ENCODE measurements at places on chromosomes 7 and 10.

DNA sequence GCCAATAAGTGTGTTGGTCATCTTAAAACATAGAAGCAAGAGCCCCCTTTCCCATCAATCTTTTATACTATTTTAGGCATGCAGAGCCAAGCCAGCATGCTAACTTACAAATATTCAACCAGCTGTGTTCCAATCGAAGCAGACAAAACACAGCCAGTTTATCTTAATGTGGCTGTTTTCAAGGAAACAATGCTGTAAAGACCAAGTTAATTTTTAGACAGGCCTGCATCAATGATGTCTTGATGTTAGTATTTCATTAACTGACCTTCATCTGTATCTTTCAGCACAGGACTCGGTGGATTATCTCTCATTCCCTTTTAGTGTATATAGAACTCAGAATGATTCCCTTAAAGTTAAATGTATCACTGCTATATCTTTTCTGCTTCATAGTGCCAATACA, 262.0 kb upstream of the ZWINT start:
- no peak for DNase-seq

- DNase-seq: no peak
Measured at GRCh38 chr7:69956541-69956940, 358.3 kb downstream of the AUTS2 start.

- DNase-seq: no peak
Measured at GRCh38 chr10:101238732-101239105, 9.5 kb upstream of the LBX1 start.

GRCh38 chr7:40437936-40438634, 303.3 kb downstream of the SUGCT start:
- no peak for DNase-seq

DNA sequence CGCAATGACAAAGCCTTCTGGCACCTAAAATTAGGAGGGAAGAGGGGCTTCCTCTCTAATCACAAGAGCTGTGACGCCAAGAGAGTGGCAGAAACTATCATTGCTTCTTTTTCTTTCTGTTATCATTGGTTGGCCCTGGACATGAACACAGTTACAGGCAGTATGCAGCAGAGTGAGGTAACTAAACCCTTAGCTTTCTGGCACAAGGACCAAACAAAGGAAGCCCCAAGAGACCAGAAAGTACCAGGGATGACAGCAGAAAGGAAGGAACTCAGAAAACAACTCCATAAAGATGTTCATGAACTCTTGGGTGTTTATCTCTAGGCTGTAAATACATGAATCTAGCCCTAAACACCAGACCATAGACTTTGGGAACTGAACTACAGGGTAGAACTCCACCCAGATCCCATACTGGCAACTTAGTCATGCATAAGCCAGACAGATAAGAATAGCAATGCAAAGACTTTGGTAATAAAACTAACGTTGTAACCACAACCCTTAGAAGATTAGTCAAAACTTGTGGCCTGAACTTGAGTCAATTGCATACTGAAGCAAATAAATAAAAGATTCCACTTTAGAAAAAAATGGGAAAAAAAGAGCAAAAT, 195.7 kb upstream of the PTN start:
- no peak for DNase-seq

- no peak for DNase-seq
Measured at GRCh38 chr7:106870983-106871410, 5.9 kb downstream of the PIK3CG start.

GRCh38 chr10:30111340-30112022, 52.1 kb upstream of the JCAD start:
- no peak for DNase-seq

- DNase-seq: peak; percentile 56
Measured at GRCh38 chr10:100872034-100872791, 40.5 kb upstream of the SLF2 start.

DNA sequence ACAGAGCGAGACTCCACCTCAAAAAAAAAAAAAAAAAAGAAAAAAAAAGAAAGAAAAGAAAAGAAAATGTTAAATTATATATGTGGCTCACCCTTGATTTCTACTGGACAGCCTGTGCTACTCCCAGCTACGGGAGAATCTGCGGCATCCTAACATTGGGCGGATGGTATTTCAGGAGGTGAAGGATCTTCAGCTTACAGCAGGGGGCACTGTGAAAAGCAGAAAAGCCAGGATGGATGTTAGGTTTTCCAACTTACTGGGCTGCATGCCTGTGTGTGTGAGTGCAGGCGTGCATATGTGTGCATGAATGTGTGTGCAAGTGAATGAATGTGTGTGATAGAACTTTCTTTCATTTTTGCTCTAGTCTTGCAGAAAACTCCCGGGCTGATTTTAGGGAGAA, 1066.5 kb downstream of the TYW1 start:
- no peak for DNase-seq

GRCh38 chr7:130823060-130823459, 89.1 kb upstream of the KLF14 start:
- no peak for DNase-seq

DNA sequence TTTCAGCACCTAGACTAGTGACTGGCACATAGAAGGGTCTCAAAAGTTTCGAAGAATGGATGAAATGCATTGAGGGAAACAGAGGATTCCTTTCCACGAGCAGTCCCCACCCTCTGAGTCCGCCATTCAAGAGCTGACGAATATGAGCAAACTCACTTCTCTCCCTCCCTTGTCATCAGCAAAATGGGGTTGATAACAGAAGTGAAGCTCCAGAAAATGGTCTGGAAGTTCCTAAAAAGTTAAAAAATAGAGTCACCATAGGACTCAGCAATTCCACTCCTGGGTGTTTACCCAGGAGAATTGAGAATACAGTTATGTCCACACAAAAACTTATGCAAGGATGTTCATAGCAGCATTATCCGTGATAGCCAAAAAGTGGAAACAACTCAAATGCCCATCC, 25.0 kb upstream of the SRGN start:
- DNase-seq: no peak

DNA sequence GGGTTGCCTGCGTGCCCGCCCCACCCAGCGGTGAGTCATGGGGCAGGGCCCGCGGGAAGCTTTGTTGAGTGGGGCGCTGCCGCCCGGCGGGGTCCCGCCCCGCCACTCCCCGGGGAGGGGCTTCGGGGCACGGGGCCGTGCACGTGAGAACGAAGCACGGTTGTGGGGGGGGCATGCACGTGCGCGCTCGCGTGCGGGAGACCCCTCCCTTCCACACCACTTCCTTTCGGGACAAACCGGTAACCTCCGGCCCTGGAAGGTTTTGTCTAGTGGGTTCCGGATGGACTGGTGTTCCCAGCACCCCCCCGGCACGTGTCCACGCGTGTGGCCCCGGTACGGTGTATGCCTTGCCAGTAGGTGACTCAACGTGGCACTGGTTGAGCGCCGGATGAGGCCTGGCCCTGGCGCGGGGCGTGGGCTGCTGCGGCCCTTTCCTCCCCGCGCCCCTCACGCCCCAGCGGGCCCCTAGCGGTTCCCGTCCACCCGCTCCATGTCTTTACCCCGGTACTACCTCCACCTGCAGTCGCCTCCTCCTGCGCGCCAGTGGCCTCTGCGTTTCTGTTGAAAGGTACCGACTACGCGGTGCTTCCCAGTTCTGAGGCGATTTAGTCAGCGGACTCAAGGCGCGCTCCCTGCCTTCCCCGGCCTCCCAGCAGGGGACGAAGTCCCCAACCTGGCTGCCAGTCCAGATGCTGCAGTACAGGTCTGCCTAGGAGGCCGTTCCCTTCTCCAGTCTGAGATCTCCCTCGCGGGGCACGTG, 3.1 kb downstream of the ADIRF start:
- DNase-seq: peak; percentile 67

DNA sequence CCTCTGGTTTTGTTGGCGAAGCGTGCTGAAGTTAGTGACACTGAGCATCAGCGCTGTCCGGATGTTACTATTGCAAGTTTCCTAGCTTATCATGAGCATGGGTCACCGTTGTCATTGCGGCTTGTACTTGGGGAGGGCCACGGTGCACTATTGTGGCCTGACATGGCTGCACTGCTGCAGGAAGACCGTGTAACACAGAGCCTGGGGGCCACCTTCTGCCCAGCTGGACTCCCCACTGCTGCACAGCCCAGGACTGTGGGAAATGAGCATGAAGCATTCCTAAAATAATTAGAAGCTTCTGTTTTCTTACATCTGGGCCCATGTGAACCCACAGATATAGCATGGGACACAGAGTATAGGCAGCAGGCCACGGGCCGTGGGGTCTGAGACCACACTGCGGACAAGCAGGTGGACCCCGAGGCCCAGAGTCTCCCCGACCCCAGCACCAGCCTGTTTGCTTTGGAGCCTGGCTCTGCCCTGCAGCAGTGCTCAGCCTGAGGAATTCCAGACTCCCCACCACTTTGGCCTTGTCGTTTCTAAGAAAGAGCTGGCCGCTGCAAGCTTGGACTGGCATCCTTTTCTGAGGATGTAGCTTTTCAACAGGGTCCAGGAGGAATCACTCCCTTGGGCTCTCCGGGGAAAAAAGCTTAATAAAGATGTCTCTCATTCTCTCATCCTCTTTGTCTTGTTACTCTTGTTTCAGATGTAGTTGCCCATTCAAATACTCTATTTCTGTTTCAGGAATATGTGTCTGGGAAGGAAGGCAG, 179.2 kb downstream of the CCDC3 start:
- DNase-seq: no peak

- DNase-seq: no peak
Measured at GRCh38 chr7:15086131-15086611, 183.6 kb upstream of the DGKB start.

GRCh38 chr7:32779167-32779566, 112.4 kb downstream of the KBTBD2 start:
- no peak for DNase-seq

DNA sequence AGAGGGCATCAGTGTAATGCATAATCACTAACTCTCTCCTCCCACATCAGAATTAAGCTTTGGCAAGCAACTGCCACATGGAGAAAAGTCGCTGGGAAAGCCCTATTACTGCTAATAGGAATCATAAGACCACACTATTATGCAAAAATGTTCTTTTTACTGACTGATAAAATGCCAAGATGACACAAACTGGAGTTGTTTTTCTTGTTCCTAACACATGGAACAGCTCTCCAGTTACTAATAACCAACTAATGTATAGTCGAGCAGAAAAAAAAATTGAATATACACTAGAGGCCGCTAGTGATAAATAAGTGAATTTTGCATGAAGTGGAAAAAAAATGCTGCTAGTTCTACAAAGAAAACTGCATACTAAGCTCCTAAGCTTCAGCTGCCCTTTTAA, 165.6 kb downstream of the TPK1 start:
- no peak for DNase-seq

GRCh38 chr10:34437906-34438305, 377.2 kb downstream of the PARD3 start:
- no peak for DNase-seq

DNA sequence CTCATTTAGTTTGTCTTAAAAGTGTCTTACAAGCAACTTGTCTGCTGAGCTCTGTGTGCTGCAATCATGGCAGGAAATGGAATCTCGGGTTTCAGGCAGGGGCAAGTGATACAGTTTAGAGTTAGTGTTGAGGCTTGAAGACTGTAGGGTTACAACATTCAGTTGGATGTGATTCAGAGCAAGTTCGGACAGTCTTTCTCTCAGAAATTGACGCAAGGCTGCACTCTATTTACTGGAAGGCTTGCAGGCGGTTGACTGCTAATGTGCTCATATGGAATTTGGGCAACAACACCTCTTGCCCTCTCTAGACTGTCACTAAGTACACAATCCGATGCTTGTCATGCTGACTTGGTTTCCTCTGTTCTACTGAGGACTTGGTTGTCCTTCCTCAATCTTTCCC, 161.7 kb upstream of the BMPER start:
- DNase-seq: no peak

DNA sequence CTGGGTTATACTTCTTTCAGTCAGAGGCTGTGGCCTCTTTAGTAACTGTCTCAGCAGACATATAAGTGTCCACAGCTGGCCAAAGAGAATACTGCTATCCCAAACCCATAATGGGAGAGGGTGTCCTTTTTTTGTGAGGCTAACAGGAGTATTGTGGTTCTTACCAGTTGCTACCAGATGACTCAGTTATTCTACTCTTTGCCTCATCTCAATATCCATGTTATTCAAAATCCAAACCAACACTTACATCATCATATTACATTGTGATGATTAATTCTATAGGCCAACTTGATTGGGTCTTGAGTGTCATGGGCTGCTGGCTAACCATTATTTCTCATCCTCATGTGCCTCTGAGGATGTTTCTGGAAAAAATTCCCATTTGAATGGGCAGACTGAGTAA, 120.9 kb downstream of the TMEM168 start:
- no peak for DNase-seq

- DNase-seq: no peak
Measured at GRCh38 chr10:24891823-24892222, 60.6 kb downstream of the PRTFDC1 start.

DNA sequence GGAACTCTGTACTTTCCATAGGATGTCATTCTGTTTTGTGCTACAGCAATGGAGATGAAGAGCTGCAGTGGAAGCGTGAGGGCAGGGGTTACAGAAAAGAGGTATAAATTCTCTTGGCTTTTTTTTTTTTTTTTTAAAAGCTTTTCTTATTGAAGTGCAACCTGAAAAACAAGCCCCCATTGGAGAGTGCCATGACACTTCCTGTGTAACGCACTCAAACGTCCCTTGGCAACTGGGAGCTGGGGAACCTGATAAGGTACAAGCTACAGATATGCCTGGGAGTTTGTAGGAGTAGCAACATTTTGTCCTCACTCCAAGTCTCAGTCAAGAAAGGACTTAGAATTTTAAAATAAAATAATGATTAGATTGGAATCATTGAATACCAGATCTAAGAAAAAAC, 512.1 kb downstream of the RPS24 start:
- no peak for DNase-seq

GRCh38 chr10:128846927-128847326, 620.1 kb upstream of the MGMT start:
- DNase-seq: no peak

GRCh38 chr10:80472234-80473095, 18.4 kb downstream of the TSPAN14 start:
- no peak for DNase-seq

DNA sequence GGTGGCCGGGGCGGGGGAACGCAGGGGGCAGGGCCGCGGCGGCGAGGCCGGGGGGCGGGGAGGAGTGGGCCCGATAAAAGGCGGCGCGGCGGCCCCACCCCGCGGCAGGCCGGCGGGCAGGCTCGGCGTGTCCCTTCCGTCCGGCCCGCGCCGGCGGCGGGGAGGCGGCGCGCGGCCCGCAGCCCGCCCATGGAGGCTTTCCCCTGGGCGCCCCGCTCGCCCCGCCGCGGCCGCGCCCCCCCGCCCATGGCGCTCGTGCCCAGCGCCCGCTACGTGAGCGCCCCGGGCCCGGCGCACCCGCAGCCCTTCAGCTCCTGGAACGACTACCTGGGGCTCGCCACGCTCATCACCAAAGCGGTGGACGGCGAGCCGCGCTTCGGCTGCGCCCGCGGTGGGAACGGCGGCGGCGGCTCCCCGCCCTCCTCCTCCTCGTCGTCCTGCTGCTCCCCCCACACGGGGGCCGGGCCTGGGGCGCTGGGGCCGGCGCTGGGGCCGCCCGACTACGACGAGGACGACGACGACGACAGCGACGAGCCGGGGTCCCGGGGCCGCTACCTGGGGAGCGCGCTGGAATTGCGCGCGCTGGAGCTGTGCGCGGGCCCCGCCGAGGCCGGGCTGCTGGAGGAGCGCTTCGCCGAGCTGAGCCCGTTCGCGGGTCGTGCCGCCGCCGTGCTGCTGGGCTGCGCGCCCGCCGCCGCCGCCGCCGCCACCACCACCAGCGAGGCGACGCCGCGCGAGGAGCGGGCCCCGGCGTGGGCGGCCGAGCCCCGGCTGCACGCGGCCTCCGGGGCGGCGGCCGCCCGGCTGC, at the start of gene NANOS1:
NANOS1 (plus strand) TSS at position 102 of the 808 bp plus-strand sequence; CDS start at position 190, 88 bp downstream.
- peak; percentile 49 for DNase-seq

- DNase-seq: no peak
Measured at GRCh38 chr7:12898620-12899019, 211.2 kb downstream of the ARL4A start.

GRCh38 chr10:103554488-103555324, 61.2 kb downstream of the NEURL1 start:
- peak; percentile 58 for DNase-seq

Data from liver (tissue), 10 donors.